ENCODE measurements at places on chromosomes 11 and 22.

DNA sequence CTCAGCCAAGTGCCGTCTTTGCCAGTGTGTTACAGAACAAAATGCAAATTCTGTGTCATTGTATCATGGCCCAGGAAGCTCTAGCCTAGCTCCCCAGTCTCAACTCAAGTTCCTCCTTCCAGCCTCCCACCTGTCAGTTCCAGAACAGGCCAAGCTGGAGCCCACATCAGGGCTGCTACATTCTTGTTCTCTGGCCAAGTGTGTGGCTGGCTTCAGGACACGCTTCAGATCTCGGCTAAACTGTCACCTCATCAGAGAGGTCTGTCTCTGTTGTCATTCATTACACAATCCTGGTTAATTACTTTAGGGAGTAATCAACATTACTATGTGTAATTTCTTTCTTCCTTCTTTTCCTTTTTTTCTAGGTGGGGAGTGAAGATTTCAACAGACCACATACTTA, 347.0 kb upstream of the SYN3 start:
- DNase-seq: no peak

DNA sequence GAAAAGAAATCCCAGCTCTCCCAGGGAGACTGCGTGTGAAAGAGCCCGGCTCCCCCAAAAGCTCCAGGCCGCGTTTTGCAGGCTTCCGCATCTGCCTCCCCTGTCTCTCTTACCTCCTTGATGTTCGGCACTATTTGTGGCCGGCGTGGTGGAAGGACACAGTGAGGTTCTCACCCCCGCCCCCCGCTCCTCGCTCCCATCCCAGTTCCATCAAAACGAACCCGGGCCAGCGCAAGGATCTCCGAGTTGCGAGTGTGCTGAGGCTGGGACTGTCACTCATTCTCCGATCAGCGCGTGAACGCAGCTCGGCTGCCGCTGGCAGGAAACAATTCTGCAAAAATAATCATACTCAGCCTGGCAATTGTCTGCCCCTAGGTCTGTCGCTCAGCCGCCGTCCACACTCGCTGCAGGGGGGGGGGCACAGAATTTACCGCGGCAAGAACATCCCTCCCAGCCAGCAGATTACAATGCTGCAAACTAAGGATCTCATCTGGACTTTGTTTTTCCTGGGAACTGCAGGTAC, at the start of gene NCAM1:
Gene NCAM1, plus strand, starts transcription at position 275 of the 523 bp plus-strand sequence.
- DNase-seq: no peak

- DNase-seq: no peak
Measured at GRCh38 chr22:20551805-20552442, 44.5 kb downstream of the MED15 start.

GRCh38 chr11:19441752-19442553, 201.2 kb upstream of the E2F8 start:
- DNase-seq: no peak

DNA sequence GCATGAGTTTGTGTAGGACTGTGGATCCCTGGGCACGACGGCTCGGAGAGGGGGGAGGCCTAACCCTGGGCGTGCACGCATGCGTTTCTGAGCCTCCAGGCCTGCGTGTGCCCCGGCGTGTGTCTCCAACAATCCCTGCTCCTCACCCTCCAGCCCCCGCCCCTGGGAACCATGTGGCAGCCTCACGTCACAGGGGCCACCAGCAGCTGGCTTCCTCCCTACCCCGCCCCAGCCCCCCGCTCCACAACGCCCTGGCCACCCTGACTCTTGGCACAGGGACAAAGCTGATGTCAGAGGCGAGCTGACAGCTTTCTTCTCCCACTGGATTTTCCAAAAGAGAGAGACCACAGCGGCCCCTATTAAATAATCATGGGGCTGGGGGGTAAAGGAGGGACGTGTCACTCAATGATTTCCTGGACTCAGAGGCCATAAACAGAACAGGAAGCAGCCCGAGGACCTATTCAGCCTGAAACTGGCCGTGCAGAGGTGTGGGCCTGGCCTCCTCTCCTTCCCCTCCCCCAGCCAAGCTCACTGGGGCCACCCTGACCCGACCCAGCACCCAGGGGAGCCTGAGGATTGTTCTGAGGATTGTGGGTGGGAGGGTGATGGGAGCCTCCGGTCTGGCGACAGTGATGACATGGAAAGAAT, 6.8 kb upstream of the LIF start:
- no peak for DNase-seq

- no peak for DNase-seq
Measured at GRCh38 chr11:126519764-126520734, 164.6 kb downstream of the ST3GAL4 start.

DNA sequence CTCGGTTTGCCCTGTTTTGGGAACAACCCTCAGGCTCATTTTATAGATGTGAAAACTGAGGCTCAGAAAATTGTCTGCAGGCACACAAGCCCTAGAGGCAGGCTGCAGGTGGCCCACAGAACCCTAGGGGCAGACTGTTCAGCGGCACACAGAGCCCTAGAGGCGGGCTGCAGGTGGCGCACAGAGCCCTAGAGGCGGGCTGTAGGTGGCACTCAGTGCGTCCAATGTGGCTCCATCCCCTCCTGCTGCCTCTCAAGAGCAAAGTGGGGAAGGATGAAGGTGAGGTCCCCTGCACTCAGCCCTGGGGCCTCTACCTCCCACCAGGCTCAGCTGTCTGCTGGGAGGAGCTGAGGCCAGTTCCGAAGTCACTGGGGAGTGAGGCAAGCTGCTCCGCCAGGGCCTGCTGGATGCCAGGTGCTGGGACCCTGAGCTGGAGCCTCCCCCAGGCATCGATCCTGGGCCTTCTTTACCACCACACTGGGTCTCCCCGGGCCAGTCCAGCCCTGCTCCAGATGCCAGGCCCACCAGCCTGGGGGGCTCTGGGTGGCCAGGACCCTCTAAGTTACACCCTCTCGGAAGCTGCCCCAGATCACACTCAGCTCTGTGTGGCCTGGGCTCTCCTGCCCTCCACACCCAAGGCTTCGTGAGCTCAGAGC, 2.3 kb downstream of the ACY3 start:
- no peak for DNase-seq

- no peak for DNase-seq
Measured at GRCh38 chr11:64924910-64925284, 408 bp downstream of the PPP2R5B start.

- no peak for DNase-seq
Measured at GRCh38 chr11:78823588-78823987, 248.9 kb upstream of the NARS2 start.

- no peak for DNase-seq
Measured at GRCh38 chr11:112958670-112959069, 2.5 kb upstream of the NCAM1 start.

GRCh38 chr11:90250970-90251369, 28.1 kb upstream of the CHORDC1 start:
- DNase-seq: no peak

GRCh38 chr11:7077101-7077500, 11.7 kb upstream of the RBMXL2 start:
- no peak for DNase-seq

- DNase-seq: no peak
Measured at GRCh38 chr22:50084080-50084477, 1.1 kb downstream of the MLC1 start.

GRCh38 chr22:33104147-33104854, 46.1 kb upstream of the SYN3 start:
- DNase-seq: no peak

DNA sequence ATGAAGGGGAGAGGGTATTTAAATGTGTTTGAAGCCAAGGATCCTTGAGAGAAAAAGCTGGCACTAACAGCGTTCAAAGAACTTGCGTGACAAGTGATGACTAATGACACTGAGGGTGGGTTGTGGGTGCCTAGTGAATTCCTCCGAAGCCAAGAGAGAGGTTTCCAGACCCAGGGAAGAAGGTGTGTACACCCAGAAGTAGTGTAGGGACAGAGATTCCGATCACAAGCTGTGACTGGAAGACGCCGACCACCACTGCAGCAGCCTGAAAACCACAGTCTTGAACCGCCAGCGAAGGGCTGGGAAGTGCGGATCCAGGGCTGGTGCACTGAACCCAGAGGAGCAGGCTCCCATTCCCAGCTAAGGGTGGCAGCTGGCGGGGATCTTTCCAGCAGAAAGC, 9.5 kb downstream of the PPARA start:
- no peak for DNase-seq

GRCh38 chr22:37267135-37267587, 15.1 kb upstream of the CYTH4 start:
- peak; percentile 36 for DNase-seq

DNA sequence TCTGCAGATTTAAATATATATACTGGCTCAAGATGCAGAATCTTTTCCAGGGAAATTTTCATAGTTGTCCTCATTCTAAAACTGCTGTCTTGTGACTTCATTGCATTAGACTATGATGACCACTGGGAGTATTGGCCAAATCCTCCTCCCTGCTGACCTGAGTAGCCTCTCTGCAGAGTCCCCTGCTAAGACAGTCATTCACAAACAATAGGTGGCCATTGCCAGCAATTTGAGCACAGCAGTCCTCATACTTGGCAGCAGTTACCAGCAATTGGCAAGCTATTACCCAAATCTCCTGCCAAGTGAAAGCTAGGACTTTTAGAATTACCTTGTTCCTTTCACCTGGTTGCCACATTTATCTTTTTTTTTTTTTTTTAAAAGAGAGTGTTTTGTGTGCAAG, 325.8 kb downstream of the FAT3 start:
- no peak for DNase-seq
